ENCODE measurements at places on chromosomes 16 and 17. TPM values are rescaled to one million over a fixed set of nuclear protein-coding genes. Genes with fewer than 3 reads are reported as not detected.
A peak's percentile ranks its signal among the peaks of the same experiment; 100 is the strongest.

- no peak overlapping the region for H3K4me3 ChIP-seq
- no peaks in the 10 kb centered on the region for H3K36me3 ChIP-seq
- no peaks in the 10 kb centered on the region for H3K4me1 ChIP-seq
- no peaks in the 10 kb centered on the region for H3K27me3 ChIP-seq
- no peak for DNase-seq
- no peak overlapping the region for H3K27ac ChIP-seq
These were observed 27.9 kb upstream of the ATP2C2 start for GRCh38 chr16:84340325-84341040.

The PARD6A gene
- 14.0 TPM for total RNA-seq

DNA sequence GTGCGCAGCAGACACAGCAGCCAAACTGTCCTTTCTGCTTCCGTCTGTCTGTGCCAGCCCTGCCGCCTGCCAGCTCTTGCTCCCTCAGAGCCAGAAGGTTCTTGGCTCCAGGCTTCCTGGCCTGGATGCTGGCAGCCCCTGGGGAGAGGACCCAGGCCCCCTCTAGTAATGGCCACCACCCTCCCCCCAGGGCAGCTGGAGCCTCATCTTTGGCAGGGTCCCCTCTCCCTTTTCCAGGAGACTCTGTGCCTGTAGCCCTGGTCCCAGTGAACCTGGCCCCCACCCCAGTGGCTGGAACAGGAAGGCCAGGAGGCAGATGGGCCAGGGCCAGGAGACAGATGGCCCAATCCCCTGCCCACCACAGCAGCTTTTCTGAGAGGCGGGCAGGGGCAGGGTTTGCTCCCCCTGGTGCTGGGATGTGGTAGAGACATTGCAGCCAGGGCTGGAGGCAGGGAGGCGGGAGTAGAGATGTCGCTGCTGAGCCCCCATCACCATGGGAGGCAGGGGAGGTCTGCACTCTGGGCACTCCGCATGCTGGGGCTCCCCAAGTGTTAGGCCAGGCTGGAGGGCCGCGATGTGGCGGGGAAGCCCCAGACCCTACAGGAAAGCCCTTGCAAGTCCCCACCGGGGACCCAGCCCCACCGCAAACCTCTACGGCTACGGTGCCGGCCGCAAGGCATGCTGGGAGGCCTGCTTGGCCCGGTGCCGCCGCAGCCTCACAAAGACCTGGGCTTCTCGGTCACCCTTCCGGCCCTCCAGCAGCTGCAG lies 16.7 kb downstream of the UNC13D start:
- H3K4me1 ChIP-seq = peaks cover 26% of the 10 kb centered on the region
- H3K4me3 ChIP-seq = peak overlapping the region; percentile 35
- peaks cover 44% of the 10 kb centered on the region for H3K36me3 ChIP-seq
- no peaks in the 10 kb centered on the region for H3K27me3 ChIP-seq
- peak overlapping the region; percentile 93 for H3K27ac ChIP-seq

GRCh38 chr16:77172951-77173350 lies 18.0 kb upstream of the MON1B start:
- no peak overlapping the region for H3K27ac ChIP-seq
- no peak overlapping the region for H3K4me3 ChIP-seq
- H3K36me3 ChIP-seq = no peaks in the 10 kb centered on the region
- no peaks in the 10 kb centered on the region for H3K4me1 ChIP-seq

DNA sequence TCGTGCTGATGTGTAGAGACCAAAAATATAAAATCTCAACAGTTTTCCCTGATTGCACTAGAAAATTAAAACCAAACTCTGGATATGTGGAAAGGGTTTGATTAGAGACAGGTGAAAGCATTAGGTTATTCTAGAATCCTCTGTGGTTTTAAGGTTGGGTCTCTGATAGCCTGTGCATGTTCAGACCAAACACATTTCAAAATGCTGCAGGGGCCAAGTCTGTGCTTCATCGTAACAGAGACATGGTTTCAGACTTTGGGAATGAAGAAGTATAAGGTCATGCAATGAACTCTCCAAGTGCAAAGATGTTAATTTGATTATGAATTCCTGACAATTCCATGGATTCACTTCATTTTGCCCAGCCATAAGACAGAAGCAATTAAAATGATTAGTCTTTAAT lies 261.0 kb upstream of the KCNJ16 start:
- no peaks in the 10 kb centered on the region for H3K36me3 ChIP-seq
- DNase-seq = no peak
- H3K4me3 ChIP-seq = no peak overlapping the region
- no peaks in the 10 kb centered on the region for H3K27me3 ChIP-seq
- H3K4me1 ChIP-seq = no peaks in the 10 kb centered on the region

GRCh38 chr16:83059237-83059636 lies 432.5 kb downstream of the CDH13 start:
- no peak overlapping the region for H3K4me3 ChIP-seq
- no peak overlapping the region for H3K27ac ChIP-seq
- H3K36me3 ChIP-seq = no peaks in the 10 kb centered on the region
- DNase-seq = no peak

The DHRS7C gene
- not detected for total RNA-seq

GRCh38 chr17:2089021-2089422 lies 34.1 kb downstream of the HIC1 start:
- H3K4me3 ChIP-seq = peak overlapping the region; percentile 80
- peaks cover 81% of the 10 kb centered on the region for H3K4me1 ChIP-seq
- no peak for DNase-seq
- no peaks in the 10 kb centered on the region for H3K27me3 ChIP-seq
- peak overlapping the region; percentile 78 for H3K27ac ChIP-seq
- H3K36me3 ChIP-seq = peaks cover 31% of the 10 kb centered on the region

The CMTM2 gene
- total RNA-seq = 0.43 TPM

- no peak overlapping the region for H3K27ac ChIP-seq
- H3K36me3 ChIP-seq = peaks cover 43% of the 10 kb centered on the region
- no peak overlapping the region for H3K4me3 ChIP-seq
- H3K4me1 ChIP-seq = peaks cover 65% of the 10 kb centered on the region
- DNase-seq = no peak
These were observed 5.7 kb upstream of the VEZF1 start for GRCh38 chr17:57993471-57994365.

DNA sequence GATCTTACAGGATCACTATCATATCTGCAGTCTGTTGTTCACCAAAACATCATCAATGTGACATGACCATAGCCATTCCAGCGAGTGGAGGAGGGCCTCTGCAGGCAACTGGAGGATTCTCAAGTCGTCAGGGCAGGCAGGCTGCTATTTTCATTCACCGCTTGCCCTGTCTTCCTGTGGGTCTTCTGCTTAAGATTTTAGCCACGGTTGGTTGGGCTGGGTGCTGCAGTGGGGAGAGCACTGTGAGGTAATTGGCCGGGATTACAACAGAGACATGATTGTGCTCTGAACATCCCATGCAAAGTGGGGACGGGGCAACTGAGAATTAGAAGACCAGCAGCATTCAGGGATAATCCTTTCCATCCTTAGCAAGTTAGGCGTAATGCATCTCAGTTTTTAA lies 245.9 kb downstream of the CPPED1 start:
- DNase-seq = no peak
- H3K27me3 ChIP-seq = no peaks in the 10 kb centered on the region
- H3K27ac ChIP-seq = no peak overlapping the region
- H3K4me3 ChIP-seq = no peak overlapping the region
- H3K4me1 ChIP-seq = peaks cover 7% of the 10 kb centered on the region
- H3K36me3 ChIP-seq = peaks cover 8% of the 10 kb centered on the region

DNA sequence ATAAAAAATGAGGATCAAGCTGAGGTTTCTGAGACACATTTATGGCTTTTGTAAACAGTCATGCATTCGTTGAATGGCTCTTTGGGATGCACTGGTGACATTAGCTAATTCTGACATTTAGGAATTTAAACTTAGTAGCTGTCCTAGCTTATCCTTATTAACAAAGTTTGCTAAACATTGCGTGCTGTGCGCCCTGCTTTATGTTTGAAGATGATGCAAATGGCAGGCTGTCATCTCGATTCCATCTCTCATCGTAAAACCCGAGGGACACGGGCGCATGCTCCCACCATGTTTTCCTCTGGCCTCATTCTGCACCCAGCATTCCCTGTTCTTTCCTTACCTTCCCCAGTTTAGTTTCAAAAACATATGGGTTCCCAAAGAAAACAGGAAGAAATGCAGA lies 53.8 kb upstream of the ARHGAP44 start:
- no peak overlapping the region for H3K4me3 ChIP-seq
- no peaks in the 10 kb centered on the region for H3K27me3 ChIP-seq
- DNase-seq = no peak
- no peaks in the 10 kb centered on the region for H3K4me1 ChIP-seq
- no peaks in the 10 kb centered on the region for H3K36me3 ChIP-seq

The C17orf67 gene
- 4.1 TPM for total RNA-seq

GRCh38 chr16:85072076-85072860 lies 40.0 kb downstream of the CIBAR2 start:
- H3K27ac ChIP-seq = no peak overlapping the region
- no peaks in the 10 kb centered on the region for H3K36me3 ChIP-seq
- no peaks in the 10 kb centered on the region for H3K27me3 ChIP-seq
- H3K4me3 ChIP-seq = no peak overlapping the region
- DNase-seq = no peak

The KNOP1 gene
- total RNA-seq = 13.7 TPM

The MAFG gene
- total RNA-seq = 36.5 TPM

- DNase-seq = no peak
- peaks cover 43% of the 10 kb centered on the region for H3K4me1 ChIP-seq
- no peaks in the 10 kb centered on the region for H3K27me3 ChIP-seq
- peak overlapping the region; percentile 88 for H3K4me3 ChIP-seq
These were observed 975 bp downstream of the SNX29 start for GRCh38 chr16:11977376-11978041.

DNA sequence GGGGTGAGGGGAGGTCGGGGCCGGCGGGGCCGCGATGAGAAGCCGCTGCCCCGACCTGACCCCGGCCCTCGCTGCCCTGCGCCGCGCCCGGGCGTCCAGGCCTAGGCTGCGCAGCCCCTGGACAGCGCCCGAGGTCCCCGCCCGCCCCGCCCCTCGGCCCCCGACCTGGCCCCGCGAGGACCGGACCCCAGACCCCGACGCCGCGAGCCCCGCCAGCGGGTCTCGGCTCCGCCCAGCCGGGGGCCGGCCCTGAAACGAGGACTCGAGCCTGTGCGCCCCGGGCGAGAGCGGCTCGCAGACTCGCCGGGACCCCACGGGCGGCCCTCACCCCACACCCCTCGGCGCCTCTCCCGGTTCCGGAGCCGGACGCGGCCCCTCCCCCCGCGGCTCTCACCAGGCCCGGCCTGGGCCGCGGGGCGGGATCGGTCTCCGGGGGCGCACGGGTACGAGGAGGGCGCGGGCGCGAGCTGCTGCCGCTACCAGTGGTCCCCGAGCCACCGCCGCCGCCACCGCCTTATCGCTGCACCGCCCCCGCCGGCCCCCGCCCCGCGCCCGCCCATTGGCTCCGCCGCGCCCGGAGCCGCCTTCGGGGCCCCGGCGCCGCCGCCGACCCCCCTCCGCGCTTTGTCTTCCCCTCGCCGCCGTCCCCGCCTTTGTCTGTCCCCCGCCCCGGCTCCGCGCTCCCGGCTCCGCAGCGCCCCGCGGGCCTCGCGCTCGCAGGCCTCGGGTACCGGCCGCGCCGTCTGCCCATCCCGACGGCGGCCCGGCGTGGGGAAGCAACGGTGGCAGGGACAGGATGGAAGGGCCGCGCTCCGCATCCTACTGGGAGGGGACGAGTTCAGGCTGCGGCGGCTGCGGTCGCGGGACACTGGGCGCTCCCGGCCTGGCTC lies at the start of gene LIMD2:
LIMD2 (minus strand) TSS at position 488 of the 890 bp plus-strand sequence. CDS start 827 bp downstream, outside the sequence.
- H3K27ac ChIP-seq = peak within 1 kb of the TSS; percentile 99
- no peaks in the 10 kb centered on the region for H3K27me3 ChIP-seq
- H3K4me1 ChIP-seq = peaks cover 66% of the 10 kb centered on the region
- H3K4me3 ChIP-seq = peak within 1 kb of the TSS; percentile 96
- peaks cover 62% of the 10 kb centered on the region for H3K36me3 ChIP-seq
- peak; percentile 82 for DNase-seq

DNA sequence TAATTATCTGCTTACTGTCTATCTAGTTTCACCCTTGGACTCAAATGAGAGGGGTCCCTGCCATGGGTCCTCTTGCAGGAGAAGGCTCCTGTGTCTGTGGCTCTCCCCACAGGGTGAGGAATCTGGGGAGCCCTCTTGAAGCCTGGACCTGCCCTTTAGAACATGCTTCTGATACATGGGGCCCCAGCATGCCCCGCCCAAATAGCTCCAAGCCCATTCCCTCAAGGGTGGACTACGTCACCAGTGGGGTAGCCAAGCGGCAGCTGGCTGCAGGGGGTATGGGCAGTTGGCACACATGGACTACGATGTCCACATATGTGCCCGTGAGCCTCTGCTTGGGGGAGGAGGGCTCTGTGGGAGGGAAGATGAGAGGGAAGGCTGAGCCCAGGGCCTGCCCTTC lies 39.3 kb downstream of the ARHGAP27 start:
- H3K27me3 ChIP-seq = peaks cover 8% of the 10 kb centered on the region
- no peak overlapping the region for H3K27ac ChIP-seq
- peaks cover 7% of the 10 kb centered on the region for H3K4me1 ChIP-seq
- DNase-seq = no peak
- H3K36me3 ChIP-seq = peaks cover 22% of the 10 kb centered on the region

DNA sequence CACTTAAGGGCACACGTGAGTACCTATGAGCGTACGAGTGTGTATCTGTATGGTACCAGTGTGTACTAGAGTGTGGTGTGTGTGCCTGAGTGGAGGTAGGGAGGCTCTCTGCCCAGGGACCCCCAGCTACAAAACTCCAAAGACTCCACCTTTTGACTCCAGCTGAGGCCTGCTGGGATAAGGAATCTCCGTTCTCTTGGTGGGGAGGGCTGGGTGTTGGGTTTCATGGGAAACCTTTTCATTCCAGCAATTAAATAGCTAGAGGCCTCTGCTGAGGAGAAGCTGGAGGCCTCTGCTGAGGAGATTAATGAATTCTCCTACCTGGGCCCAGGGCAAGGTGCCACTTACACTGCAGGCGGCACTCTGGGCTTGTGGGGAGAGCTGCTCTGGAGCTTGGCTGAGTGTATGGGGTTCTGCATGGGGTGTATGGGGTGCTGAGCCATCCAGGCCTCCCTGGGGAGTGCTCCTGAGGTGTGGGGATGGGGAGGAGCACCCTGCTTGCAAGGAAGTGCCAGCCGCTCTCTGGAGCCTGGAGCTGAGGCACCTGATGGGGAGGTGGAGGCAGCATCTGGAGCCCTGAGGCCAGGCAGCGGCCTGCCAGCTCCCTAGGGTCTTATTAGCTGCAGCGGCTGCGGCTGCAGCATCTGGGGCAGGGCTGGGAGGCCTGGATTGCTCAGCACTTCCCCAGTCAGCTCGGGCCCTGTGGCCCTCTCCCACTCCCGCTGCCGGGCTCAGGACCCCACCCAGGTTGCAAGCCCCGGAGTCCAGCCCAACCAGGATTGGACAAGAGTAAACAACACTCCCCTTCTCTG lies 4.6 kb downstream of the ANKRD13B start:
- no peaks in the 10 kb centered on the region for H3K36me3 ChIP-seq
- no peak overlapping the region for H3K4me3 ChIP-seq
- no peak for DNase-seq
- no peaks in the 10 kb centered on the region for H3K27me3 ChIP-seq
- H3K4me1 ChIP-seq = peaks cover 15% of the 10 kb centered on the region

The RAB11FIP4 gene
- 38.6 TPM for total RNA-seq

DNA sequence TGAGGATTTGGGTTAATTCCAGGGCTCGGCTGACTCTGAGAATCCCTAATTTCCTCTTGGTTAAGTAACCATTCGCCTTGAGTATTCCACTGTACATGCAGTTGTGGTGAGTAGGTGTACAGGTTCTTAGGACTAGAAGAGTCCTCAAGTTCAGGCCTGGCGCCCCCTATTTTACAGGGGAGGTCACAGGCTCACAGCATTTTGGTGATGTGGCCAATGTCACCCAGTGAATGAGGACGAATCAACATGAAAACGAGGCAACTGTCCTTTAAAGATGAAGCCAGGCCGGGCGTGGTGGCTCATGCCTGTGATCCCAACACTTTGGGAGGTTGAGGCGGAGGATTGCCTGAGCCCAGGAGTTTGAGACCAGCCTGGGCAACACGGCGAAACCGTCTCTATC lies 55.4 kb downstream of the ABCC6 start:
- no peaks in the 10 kb centered on the region for H3K36me3 ChIP-seq
- no peak overlapping the region for H3K4me3 ChIP-seq
- DNase-seq = no peak
- H3K27me3 ChIP-seq = no peaks in the 10 kb centered on the region
- no peaks in the 10 kb centered on the region for H3K4me1 ChIP-seq

The CMIP gene
- total RNA-seq = 58.3 TPM

The HAGH gene
- 51.3 TPM for total RNA-seq

The PDILT gene
- not detected for total RNA-seq

Data from activated CD4-positive, alpha-beta memory T cell treated with anti-CD3 and anti-CD28 coated beads, Interleukin-2, amount 10 ng/mL, durations not matched to agents 7 days and 5 days (primary cell).